Neural progenitor cell (in vitro differentiated cells): ENCODE measurements at places on chromosomes 4 and X. TPM values are rescaled to one million over a fixed set of nuclear protein-coding genes. Genes with fewer than 3 reads are reported as not detected.

DNA sequence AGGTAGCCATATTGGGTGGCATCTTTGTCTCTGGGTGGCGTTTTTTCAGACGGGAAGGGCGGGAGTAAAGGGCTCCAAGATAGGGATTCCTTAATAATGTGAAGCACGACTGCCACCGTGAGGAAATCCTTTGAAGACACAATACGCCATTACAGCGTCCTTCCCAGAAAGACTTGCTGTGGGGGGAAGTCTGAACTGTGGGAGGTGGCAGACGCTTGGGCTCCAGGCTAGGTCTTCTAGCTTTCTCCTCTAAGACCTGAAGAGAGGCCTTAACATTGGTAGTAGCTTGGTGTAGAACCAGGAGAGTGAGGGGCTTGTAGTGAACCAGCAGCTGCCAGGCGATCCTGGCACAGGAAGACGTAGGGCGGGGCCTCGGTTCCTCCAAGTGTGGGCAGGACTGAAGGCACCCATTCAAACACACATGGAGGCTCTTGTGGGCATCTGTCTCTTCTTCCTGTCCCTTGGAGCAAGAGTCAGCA lies 197.3 kb downstream of the OR13H1 start:
- no peak for DNase-seq

The ATG4A gene
- 4.5 and 6.5 TPM in 2 replicates for total RNA-seq

DNA sequence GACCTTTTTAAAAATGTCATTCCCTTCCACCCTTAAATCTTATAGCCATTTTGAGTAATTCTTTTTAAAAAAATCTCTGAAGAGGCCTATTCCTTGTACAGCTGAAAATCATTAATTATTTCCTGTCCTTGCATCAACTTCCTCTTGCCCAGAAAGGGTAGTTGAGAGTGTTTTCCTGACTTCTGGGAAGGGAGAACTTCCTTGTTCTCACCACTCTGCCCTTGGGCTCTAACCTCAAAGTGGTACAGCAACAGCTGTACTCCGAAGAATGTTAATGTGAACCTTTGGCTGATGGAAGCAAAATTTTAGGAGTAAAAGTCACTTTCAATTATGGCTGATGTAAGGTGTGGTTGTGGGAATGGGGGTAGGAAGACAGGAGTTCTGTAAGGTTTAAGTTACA lies 15.1 kb upstream of the FABP2 start:
- DNase-seq, result no peak

The FATE1 gene
- total RNA-seq, result not detected in 2 replicates

DNA sequence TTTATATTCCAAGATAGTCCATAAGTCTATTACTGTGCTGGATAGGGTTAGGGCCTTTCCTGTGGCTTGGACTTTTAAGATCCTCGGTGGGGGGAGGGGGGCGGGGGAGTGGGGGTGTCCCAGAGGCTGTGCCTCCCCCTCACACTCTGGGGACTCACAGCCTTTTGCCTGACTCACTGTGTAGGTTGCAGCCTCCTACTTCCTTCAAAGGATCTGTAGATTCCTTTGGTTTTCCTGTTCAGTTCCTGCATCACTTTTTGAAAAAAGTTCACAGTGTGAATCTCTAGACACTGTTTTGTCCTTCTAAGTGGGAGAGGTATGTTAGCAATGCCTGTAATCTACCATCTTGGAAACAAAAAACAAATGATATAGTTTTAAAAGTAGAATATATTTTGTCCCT lies 999.9 kb downstream of the GLUD2 start:
- no peak for DNase-seq

DNA sequence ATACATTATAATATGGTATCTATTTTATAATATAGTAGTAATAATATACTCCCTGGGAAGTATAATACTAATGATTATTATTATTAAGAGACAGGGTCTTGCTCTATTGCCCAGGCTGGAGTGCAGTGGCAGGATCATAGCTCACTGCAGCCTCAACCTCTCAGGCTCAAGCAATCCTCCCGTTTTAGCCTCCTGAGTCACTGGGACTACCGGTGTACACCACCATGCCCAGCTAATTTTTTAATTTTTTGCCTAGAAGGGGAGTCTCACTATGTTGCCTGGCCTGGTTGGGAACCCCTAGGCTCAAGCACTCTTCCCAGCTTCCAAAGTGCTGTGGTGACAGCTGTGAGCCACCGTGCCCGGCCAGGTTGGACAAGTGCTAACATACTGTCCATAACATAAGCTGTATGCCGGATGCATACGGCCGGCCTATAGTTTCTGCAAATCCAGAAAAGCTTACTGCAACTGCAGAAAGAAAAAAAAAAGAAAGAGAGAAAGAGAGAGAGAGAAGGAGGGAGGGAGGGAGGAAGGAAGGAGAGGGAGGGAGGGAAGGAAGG lies 94.2 kb upstream of the PPP2R3B start:
- DNase-seq, result no peak

- DNase-seq, result no peak
Measured at GRCh38 chrX:107547621-107548020, 80.7 kb upstream of the PRPS1 start.

DNA sequence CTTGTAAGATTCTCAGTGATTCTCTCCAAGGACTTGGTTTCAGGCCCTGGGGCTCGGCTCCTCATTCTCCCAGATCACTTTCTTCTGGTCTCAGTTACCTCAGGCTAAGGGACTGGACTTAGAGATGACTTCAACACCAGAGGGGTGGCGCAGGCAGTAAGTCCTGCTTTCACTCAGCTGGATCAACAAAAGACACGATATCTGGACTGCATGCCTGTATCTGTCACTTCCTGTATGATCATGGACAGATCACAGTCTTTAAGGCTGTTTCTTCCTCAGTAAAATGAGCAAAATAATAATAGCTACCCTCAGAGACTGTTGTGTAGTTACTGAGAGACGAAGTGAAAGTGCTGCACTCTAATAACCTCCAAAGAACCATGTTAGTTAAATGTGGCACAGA lies 19.5 kb upstream of the CXCR3 start:
- no peak for DNase-seq

The GPR50 gene
- 0.47 and 2.2 TPM in 2 replicates for total RNA-seq

The DCAF8L2 gene
- not detected in 2 replicates for total RNA-seq

DNA sequence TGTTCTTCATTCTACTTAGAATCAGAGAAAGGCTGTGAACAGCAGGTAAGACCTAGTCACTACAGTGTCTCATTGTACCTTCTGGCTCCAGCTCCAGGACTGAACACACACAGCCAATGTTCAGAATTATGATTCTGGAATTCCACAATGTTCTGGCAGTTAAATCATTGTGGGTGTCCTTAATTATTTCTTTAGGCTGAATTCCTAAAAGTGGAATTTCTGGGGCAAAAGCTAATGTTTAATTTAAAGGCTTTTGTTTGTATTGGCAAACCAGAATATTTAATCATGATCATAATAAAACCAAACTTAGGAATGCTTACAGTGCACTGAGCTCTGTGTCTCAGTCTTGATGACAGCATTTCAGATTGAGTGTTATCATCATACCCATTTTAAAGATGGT lies 67.0 kb upstream of the FAT1 start:
- no peak for DNase-seq

The NDP gene
- 2.3 and 2.5 TPM in 2 replicates for total RNA-seq

GRCh38 chr4:74503580-74503979 lies 58.6 kb downstream of the AREG start:
- no peak for DNase-seq

The CTSO gene
- total RNA-seq, result 3.2 and 3.9 TPM in 2 replicates

DNA sequence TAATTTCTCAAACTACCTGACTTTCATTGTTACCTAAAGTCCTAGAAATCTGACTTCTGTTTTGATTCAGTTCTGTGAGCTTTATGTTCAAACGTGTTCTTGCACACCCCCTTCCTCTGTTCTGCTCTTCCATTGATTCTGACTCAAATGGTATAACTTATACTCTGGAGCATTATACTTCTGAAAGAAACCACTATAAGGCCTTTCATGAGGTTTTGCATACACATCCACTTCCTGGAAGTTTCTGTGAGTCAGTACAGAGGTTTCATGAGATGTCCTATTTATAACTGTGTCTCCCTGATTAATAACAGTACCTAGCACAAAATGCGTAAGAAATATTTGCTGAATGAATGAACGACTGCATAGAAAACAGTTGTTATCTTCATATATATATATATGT lies 540.2 kb upstream of the CT83 start:
- no peak for DNase-seq

DNA sequence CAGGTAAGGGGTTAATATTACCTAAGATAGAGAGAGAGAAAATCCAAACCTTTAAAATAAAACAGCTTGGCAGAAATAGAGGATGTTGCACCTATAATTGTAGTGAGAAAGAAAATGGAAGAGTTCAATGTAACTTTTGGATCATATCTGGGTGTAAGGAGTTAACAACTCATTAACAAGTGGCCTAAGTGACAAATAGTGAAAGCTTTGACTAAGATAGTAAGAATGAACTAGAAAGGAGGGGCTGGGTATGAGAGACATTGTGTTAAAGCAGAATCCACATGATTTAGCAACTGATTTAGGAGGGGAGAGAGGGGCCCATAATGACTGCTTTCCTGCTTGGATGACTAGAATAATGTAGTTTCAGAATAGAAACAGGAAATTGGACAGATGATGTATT lies 761.0 kb downstream of the IL1RAPL1 start:
- no peak for DNase-seq

DNA sequence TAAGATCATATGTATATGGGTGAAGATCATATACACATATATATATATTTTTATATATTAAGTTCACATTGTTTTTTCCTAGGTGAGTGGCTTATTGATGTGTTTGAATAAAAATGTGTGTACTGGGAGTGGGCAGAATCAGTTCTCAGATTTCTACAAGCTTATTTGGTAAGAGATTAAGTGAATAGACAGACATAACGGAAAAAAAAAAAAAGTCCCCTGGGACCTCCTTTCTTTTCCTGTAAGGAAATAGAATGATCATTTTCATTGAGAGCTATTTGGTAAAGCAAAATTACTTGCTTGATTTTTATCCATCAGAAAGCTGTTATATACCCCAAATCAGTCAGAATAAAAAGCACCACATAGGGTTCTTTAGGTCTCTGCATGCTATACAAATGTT lies 597.7 kb downstream of the PCDH18 start:
- no peak for DNase-seq

The NAP1L3 gene
- 57.9 and 88.5 TPM in 2 replicates for total RNA-seq

DNA sequence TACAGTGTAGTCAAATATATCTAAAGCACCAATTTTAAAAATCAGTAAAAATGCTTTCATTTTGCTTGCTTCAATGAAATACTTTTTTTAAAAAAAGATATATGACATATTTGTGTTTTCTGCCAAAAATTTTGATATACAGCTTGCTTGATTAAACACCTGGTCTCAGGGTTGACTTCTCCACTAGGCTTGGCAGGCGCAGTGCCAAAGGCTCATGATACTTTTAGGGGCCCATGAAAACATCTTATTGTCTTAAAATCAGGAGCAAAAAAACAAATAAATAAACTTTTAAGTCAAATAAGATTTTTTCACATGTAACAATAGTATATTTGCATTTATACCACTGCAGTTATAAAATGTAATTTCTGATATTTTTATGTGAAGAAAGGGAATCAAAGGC lies 95.6 kb downstream of the ADGRA3 start:
- no peak for DNase-seq

The ZCCHC18 gene
- 4.6 and 5.1 TPM in 2 replicates for total RNA-seq

DNA sequence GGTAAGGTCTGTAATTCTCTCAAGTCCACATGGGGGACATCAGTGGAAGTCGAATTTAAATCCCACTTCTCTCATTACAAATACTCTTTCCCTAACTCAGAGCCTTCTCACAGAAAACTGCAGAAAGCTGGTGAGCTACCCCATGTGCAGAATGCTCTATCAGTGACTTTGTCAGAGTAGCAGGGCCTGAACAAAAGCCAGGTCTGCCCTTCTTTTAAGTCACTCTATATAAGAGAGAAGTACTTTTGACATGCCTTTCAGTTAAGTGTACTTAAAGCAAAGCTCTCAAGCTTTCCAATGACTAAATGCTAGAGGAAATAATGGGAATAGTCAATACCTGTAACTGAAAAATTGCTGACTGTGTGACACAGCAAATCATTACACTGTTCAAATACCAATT lies 323.1 kb downstream of the KCNIP4 start:
- no peak for DNase-seq

The DCHS2 gene
- total RNA-seq, result 0.43 and 0.71 TPM in 2 replicates

GRCh38 chr4:110343534-110343933 lies 132.4 kb upstream of the ENPEP start:
- DNase-seq, result no peak

The PIN4 gene
- 21.6 and 21.7 TPM in 2 replicates for total RNA-seq

- no peak for DNase-seq
Measured at GRCh38 chr4:173094739-173095421, 73.7 kb upstream of the GALNT7 start.

The MYOZ2 gene
- total RNA-seq, result not detected in 2 replicates

The GABRQ gene
- 0.90 and 1.5 TPM in 2 replicates for total RNA-seq

The GC gene
- total RNA-seq, result not detected in 2 replicates

The SSX1 gene
- total RNA-seq, result not detected in 2 replicates

DNA sequence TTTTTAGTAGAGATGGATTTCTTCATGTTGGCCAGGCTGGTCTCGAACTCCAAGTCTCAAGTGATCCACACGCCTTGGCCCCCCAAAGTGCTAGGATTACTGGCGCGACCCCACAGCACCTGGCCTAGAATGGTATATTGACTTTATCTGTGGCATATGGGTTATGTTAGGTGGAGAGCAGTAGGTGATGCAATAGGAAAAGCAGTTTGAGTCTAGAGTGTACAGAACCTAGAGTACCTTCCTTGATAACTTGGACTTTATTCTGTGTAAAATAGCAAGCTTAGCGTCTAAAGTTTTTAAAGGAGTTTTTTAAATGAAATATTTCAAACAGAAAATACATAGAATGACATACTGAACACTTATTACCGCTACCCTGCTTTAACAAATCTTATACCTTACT lies 312.0 kb upstream of the ZCCHC13 start:
- DNase-seq, result no peak

GRCh38 chr4:22312113-22312512 lies 203.8 kb downstream of the ADGRA3 start:
- no peak for DNase-seq

DNA sequence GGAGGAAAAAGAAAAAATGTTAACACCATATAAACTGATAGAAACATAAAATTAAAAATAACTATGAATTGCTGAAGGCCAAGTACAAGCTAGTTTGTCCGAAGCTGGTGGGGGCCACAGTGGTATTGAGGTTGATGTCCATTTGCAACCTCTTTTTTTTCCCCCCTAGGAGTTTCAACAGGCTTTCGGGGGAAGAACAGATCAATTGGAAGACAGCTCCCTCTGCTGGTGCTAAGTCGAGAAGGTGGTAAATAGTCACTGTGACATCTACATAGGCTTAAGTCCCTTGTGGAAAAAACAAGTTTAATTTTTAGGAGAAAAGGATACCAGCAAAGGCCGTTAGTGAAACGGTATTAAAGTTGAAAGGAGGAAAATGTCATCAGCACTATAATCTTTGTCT lies 115.7 kb upstream of the ZXDA start:
- peak; percentile 9 for DNase-seq

The PPP4R3C gene
- not detected in 2 replicates for total RNA-seq

GRCh38 chrX:68912113-68912512 lies 83.3 kb downstream of the EFNB1 start:
- DNase-seq, result peak; percentile 57

DNA sequence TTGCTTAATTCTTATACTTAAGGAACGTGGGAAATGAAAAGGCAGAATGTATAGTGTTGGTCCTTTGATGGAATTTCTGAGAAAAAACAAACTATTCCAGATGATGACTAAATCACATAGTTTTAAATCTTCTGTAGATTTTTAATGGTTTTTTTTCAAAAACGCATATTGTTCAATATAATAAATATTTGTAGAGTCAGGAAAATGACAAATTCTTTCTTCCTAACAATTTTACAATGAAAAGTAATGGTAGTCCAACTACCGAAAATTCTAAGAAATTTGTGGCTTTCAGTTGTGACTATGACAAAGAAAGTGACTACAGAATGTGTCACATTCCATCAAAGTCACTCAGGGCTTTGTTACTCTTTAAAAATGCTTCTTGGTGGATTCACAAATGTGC lies 164.8 kb upstream of the PITX2 start:
- no peak for DNase-seq
